ENCODE measurements at places on chromosomes 7 and 10.

GRCh38 chr10:70476249-70477035 lies 2.1 kb upstream of the PALD1 start:
- no peak for DNase-seq

- no peak for DNase-seq
Observed at GRCh38 chr7:120334475-120334874, 61.5 kb downstream of the KCND2 start.

GRCh38 chr7:47991270-47991669 lies 11.9 kb upstream of the HUS1 start:
- DNase-seq, result no peak

DNA sequence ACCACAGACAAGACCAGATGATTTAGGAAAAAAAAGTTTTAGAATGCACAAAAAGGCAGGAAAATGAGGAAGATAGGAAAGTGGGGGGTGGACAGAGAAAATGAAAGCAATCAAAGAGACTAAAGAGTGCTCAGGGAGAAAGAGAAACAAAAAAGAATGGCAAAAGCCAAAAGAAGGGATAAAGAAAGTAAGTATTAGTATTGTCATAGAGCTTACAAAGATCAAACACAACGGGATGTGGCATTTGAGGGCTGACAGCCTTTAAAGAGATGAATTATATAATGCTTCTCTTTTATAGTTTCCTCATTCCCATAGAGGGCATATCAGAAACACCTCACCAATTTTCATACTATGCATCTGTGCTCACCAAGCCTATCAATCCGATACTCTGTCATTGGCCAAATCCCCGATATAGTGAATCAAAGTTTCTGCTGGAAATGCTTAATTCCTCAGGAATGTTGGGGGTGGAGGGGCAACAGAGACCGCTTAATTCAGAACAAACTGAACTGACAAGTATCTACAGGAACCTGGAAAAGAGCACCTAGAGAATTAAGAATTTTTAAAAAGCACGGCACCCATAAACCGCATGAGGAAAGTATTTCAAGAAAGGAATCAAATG lies 2.7 kb downstream of the COG5 start:
- DNase-seq, result peak; percentile 22

GRCh38 chr10:90193240-90193985 lies 492.0 kb downstream of the KIF20B start:
- DNase-seq, result no peak

DNA sequence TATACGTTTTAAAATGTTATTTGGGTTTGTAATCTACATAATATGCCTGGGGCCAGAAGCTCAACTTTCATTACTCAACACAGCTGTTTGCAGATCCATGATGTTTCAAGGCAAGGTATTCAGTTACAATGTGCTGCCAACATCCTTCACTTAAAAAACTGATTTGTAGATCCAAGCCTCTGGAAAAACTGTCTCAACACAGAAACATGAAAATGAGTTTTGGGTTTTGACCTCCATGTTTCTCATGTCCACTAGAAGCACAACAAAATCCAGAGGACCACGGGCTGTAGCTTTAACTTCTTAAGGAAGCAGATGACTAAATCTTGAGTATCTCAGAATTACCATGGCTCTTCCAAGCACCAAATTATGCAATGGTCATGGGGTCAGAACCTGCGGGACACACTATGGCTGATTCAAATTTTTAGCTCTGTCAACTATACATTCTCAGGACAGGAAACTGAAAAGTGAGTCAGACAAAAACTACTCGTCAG lies 247.1 kb upstream of the GRB10 start:
- no peak for DNase-seq

- no peak for DNase-seq
Observed at GRCh38 chr7:94908323-94909178, 1.2 kb downstream of the PPP1R9A start.

- DNase-seq, result no peak
Observed at GRCh38 chr10:69501657-69502056, 50.4 kb downstream of the TSPAN15 start.

GRCh38 chr7:80453699-80454340 lies 58.0 kb downstream of the GNAT3 start:
- DNase-seq, result peak; percentile 49

- no peak for DNase-seq
Observed at GRCh38 chr10:133418289-133418993, 6.0 kb downstream of the SPRN start.

GRCh38 chr7:44320794-44321371 lies 4.5 kb downstream of the CAMK2B start:
- no peak for DNase-seq

GRCh38 chr10:81031774-81032173 lies 494.1 kb downstream of the SH2D4B start:
- DNase-seq, result no peak

DNA sequence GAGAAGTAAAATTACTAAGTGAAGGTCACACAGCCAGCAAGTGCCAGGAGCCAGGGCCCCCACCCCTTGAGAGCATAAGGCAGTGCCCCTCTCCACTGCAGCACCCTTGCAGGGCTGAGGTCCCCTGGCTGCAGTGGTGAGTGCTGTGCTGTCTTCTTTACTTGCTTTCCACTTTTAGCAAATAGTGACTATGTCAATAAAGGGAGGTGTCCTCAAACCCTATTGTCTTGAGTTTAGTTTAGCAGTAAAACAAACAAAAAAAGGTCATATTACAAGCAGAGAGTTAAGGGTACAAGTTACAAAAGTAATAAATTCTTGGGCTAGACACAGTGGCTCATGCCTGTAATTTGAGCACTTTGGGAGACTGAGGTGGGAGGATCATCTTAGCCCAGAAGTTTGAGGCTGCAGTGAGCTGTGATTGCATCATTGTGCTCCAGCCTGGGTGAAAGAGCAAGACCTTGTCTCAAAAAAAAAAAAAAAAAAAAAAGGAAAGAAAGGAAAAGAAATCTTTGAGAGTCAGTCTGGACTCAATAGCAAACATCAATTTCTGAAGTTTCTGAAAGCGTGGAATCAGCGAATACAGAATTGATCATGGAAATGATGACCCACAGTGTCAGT lies 39.0 kb upstream of the KIF5B start:
- DNase-seq, result no peak

- DNase-seq, result no peak
Observed at GRCh38 chr7:55191161-55191925, 172.5 kb downstream of the EGFR start.

- peak; percentile 30 for DNase-seq
Observed at GRCh38 chr7:147245274-147245673, 1128.7 kb downstream of the CNTNAP2 start.

DNA sequence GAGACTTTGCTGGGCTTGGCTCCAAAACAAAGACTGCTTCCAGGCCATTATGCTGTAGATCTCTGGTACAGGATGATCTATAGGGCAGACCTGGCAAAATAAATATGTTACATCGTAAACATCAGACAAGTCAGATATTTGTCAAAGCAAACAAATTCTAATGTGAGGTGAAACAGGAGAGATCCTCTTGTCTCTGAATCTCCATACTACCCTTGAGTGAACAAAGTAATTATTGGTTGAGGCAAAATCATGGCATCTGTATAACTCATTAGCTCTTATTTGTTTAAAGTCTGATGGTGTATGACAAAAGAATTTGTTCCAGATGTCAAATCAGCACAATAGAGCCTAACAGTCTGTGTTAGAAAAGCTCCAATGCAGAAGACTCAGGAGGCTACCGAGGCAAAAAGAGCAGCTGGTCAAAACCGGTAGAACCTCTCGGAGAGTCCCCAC lies 1291.5 kb downstream of the TYW1 start:
- DNase-seq, result no peak

GRCh38 chr7:69827558-69827957 lies 229.3 kb downstream of the AUTS2 start:
- peak; percentile 42 for DNase-seq

DNA sequence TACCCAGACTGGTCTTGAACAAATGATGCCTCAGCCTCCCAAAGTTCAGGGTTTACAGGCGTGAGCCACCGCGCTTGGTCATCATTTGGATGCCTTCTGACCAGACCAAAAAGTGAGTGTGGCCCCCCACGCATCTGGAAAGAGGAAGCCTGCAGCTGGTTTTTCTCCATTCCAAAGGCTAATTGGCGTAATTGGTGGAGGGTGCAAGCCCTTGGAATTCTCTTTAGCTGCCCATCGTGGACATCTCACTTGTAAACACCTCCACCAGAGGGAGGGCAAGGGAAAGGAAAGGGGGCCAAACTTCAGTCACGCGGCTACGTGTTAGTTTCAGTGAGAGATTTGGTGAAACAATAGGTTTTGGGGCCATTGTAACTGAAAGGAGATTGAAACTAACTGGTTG lies 4.1 kb upstream of the ARHGAP21 start:
- DNase-seq, result peak; percentile 8

- no peak for DNase-seq
Observed at GRCh38 chr10:77700086-77700485, 62.5 kb upstream of the KCNMA1 start.

GRCh38 chr10:130550952-130551674 lies 414.9 kb downstream of the GLRX3 start:
- DNase-seq, result no peak

GRCh38 chr7:3942816-3943745 lies 642.0 kb downstream of the SDK1 start:
- DNase-seq, result no peak

- DNase-seq, result no peak
Observed at GRCh38 chr7:33412331-33412730, 283.0 kb downstream of the BBS9 start.

GRCh38 chr10:29529146-29529545 lies 105.6 kb downstream of the SVIL start:
- DNase-seq, result peak; percentile 26

GRCh38 chr7:79683916-79684315 lies 230.4 kb upstream of the MAGI2 start:
- DNase-seq, result no peak

DNA sequence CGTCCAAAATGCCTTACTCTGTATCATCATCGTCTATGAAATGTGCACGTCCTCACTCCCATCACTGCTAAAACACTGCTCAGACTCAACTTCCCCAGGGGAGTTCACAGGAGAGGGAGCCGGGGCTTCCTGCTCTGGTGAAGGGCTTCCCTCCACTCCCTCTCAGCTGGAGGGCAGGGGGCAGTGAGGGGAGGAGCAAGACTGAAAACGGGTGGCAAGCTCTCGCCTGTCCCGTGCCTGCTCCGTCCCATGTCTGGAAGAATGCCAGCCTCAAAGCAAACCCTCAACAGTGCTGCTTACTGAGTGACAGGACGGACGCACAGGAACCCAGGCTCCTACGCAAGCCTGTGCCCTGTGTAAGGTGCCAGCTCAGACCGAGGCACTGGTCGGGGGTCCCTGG lies 25.1 kb downstream of the PRKAG2 start:
- peak; percentile 65 for DNase-seq

GRCh38 chr7:115694424-115694823 lies 336.1 kb downstream of the TFEC start:
- no peak for DNase-seq

GRCh38 chr7:147193476-147193875 lies 1076.9 kb downstream of the CNTNAP2 start:
- DNase-seq, result no peak

GRCh38 chr10:114022766-114023597 lies 20.7 kb upstream of the ADRB1 start:
- DNase-seq, result peak; percentile 18

DNA sequence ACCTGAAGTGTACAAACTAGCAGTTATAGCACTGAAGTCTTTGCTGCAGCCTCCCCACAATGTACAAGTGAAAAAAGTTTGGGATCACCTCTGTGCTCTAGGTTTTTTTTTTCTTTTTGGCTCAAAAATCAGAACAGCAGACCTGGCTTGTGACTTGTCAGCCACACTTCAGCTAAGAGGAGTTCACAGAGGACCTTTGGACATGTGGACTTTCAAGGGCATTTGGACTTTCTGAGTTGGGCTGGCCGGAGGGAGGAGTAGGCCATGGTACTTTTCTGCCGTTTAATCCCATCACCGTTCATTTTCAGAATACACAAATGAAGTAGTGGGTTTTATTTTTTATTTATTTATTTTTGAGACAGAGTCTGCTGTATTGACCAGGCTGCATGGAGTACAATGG lies 21.9 kb upstream of the ACSL5 start:
- DNase-seq, result no peak

GRCh38 chr7:76512941-76513816 lies 2.8 kb downstream of the UPK3B start:
- DNase-seq, result peak; percentile 0

GRCh38 chr7:50644586-50644985 lies 79.4 kb upstream of the DDC start:
- no peak for DNase-seq

- no peak for DNase-seq
Observed at GRCh38 chr7:131371411-131371810, 43.7 kb downstream of the MKLN1 start.

GRCh38 chr10:25288181-25288580 lies 113.4 kb downstream of the GPR158 start:
- no peak for DNase-seq

DNA sequence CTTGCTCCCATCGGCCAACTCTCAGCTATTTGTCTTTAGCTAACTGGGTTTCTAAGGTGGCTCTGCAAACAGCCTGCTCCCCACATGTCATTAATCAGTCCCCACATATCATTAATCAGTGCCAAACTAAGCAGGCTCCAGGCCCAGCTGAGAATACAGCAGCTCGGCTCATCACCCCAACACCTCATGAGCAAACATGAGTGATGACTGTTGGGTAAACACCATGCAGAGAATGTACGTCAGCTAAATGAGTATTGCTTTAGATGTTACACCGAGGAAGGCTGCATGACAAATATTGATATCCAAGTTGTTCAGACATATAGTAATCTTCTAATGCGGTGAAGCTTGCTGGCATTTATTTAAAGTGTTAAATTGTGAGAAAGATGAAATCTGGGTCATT lies 187.5 kb upstream of the AOAH start:
- no peak for DNase-seq

- DNase-seq, result no peak
Observed at GRCh38 chr10:89992575-89992974, 291.2 kb downstream of the KIF20B start.
